ENCODE measurements at places on chromosomes 11 and 22. TPM values are rescaled to one million over a fixed set of nuclear protein-coding genes. Genes with fewer than 3 reads are reported as not detected.

The RAG1 gene
- total RNA-seq, result 1.3 TPM

DNA sequence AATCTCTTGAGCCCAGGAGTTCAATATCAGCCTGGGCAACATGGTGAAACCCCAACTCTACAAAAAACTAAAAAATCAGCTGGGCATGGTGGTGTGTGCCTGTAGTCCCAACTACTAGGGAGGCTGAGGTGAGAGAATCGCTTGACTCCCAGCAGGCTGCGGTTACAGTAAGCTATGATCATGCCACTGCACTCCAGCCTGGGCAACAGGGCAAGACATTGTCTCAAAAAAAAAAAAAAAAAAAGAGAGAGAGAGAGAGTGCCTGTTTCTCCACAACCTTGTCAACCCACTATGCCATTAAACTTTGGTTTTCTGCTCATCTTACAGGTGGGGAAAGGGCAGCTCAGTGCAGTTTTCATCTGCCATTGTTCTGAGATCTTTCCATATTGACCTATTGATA, 5.1 kb downstream of the FOLR3 start:
- DNase-seq, result no peak

The WNT7B gene
- total RNA-seq, result 2.9 TPM

DNA sequence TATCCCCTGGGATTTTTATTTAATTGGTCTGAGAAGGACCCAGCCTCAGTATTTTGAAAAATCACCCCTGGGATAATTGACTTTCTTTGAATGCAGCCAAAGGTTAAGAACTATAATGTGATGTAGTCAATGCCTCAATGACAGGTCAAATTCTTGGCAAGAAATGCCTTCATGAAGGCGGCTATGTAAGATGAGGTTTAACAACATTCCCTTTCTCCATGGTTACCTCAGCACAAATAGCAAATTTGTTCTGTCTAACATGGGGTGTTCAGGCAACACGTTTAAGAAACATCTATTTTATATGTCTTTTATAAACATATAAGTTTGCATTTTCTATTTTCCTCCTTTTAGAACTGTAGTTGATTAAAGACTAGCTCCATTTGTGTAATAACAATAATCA, 5.3 kb downstream of the SLN start:
- DNase-seq, result no peak

- DNase-seq, result peak; percentile 88
Observed at GRCh38 chr22:38202437-38203089, 769 bp downstream of the MAFF start.

DNA sequence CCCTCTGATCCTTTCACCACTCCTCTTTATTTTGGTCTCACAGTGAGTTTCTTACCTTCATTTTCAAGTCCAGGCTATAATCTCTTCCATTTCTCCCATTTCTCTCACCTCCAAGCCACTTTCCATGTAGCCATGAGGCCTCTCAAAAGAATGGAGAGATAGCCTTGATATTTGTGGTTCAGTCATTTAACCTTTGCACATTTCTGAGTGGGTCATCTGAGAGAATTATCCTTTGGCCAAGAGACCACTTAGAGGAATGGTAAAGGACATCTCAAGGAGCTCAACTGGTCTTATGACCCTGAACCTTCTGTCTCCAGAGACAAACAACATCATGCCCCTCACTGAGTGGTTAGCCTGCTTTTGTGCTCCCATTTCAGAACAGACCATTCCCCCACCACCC, 121.1 kb downstream of the KIRREL3 start:
- DNase-seq, result no peak

All from breast epithelium (tissue), 4 donors.